WERI-Rb-1 (cell line): ENCODE measurements at places on chromosomes 4 and X.

DNA sequence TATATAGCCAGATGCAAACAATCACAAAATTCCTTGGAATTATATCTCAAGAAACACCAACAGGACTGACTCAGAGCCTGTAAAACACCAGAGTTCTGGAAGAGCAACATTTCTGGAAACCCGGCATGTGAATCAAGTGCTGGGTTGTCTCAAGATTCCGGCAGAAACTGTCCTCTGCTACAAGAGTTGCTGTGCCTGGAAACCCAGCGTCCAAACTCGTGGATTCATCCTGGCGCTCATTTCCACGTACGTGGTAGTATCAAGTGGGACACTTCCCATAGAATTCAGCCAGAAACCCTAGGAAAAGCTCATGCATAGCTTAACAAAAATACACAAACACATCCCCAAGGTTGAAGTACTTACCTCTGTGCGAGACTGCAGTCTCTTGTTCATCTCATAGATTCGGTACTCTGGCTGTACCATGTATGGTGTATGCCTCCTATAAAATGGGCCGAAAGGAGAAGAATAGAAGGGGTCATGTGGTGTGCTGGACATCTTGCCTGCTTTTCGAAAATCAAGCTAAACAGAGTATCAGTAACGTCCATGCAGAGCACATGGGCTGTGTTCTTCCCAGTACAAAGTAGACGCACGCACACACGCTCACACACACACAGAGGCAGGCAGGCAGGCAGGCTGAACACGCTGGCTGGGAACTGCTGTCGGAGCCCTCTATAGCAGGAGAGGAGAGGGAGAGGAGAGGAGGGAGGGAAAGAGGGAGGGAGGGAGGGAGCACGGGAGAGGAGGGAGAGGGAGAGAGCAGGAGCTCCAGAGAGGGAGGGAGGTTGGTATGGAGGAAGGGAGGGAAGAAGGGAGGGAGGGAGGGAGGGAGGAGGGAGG, at the start of gene LDB2:
Gene LDB2, minus strand, starts transcription at position 655 of the 837 bp plus-strand sequence.
- DNase-seq = no peak

DNA sequence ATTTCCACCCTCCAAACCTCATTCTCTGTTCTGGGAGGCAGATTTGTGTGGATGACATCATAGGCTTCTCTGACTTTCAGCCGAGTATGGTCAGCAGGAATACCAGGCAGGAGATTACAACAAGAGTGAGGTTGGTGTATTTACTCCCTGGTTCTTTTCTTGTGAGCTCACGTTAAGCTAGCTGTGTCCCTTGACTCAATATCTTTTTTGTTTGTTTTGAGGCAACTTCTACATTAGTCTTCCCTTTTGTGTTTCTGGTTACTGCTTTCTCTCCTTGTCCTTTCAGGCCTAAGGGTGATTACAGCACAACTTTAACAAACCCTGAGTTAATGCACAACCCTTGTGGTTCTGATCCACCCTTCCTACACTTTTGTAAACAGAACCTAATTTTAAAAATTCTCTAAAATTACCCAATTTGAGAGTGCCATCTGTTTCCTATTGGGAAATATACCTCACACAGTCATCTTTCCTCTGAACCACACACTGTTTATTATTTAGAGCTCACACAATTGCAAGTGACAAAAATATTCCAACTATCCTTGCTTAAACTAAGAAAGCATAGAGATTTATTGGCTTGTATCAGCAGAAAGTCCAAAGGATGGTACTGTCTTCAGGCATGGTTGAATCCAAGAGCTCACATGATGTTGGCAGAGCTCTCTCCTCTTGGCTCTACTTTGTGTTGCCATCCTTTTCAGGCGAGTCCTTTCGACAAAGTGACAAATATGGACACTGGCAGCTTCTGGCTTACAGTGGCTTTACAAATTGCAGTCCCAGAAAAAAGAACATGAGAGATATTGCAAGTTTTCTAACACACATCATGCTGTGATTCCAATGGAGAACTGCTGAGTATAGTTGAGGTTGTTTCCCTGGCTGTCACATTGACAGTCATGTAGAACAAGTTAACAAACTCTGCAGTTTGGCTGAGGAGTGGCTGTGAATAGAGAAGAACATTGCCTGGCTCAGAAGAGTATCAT, 150.5 kb upstream of the DDIT4L start:
- DNase-seq = no peak

GRCh38 chr4:1638272-1638598, 45.9 kb downstream of the FAM53A start:
- no peak for DNase-seq

GRCh38 chr4:107011312-107011711, 24.8 kb downstream of the DKK2 start:
- DNase-seq = no peak

DNA sequence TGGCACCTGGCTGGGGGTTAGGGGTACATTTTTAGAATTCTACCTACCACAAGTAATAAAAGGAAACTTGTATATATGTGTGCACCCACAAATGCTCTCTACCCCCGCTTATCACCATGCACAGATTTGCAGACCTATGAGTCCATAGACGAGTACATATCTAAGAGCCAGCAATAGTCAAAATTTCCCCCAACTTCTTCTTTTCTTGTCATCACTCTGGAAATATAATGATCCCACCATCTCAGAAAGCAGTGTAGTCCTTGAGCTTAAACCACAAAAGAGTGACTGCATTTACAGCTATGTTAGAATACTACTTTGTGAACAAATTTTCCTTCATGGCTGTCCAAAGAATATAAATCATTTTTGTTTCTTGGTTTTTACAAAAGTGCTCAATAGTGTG, 66.1 kb downstream of the LHFPL1 start:
- DNase-seq = no peak

DNA sequence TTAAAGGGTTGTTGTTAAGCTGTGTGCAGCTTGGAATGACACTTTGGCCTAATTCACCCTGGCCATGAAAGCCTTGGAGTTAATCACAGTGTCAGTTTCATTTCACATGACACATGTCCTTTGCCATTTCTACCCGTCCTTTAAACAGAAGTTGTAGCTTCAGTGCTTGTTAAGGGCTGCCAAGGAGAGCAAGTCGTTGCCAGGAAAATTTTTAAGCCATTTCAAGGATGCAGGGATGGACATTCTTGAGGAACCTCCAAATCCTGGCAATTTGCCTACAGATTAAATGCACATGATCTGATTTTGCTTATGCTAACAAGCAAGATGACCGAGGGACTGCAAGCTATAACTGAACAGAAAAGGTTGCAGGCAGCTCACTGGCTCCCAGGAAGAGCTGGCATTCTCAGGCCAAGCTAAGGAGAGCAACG, 40.5 kb downstream of the SETD7 start:
- no peak for DNase-seq

DNA sequence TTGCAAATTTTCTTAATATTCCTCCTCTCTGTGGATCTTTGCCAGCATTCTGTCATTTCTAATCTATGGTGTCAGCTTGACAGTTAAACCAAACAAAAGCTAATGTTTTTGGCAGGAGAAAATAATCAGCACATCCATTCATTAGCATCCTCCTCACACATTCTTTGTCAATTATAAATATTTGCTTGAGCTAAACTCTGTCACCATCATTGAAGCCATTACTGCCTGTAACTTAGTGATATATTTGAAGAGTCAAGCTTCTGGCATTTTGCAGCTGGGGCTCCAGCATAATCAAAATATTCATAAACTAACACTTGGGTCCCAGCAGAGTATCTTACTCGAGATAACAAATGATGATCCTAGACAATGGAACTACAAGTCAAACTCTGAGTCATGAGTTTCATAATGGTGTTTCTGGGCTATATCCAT, 126.1 kb downstream of the EIF4E start:
- DNase-seq = no peak

- DNase-seq = no peak
These were observed 15.4 kb downstream of the SORCS2 start for GRCh38 chr4:7207628-7208231.

DNA sequence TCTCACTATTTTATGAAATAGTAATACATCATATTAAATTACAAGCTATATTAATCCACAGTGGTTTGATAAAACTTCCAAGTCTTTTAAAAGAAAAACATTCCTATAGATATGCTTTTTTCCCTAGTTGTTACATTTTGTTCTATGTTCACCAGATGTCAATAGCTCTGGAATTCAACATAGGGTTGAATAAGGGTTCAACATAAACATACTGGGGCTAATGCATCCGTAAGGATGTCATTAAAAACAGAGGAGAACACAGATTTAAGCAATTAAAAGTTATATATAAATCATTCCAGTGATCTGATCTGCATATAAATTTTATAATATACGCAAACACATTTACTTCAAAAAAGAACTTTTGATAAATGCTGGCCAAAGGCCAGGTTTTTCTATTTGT, 32.5 kb downstream of the SULT1B1 start:
- no peak for DNase-seq

- no peak for DNase-seq
These were observed 32.5 kb upstream of the FGFR3 start for GRCh38 chr4:1760521-1761071.

- no peak for DNase-seq
These were observed 54.6 kb downstream of the FNIP2 start for GRCh38 chr4:158823461-158823873.

- no peak for DNase-seq
These were observed 20.1 kb upstream of the IL3RA start for GRCh38 chrX:1316527-1316926.
